ENCODE measurements at places on chromosomes 7 and 10.
A peak's percentile ranks its signal among the peaks of the same experiment; 100 is the strongest.

DNA sequence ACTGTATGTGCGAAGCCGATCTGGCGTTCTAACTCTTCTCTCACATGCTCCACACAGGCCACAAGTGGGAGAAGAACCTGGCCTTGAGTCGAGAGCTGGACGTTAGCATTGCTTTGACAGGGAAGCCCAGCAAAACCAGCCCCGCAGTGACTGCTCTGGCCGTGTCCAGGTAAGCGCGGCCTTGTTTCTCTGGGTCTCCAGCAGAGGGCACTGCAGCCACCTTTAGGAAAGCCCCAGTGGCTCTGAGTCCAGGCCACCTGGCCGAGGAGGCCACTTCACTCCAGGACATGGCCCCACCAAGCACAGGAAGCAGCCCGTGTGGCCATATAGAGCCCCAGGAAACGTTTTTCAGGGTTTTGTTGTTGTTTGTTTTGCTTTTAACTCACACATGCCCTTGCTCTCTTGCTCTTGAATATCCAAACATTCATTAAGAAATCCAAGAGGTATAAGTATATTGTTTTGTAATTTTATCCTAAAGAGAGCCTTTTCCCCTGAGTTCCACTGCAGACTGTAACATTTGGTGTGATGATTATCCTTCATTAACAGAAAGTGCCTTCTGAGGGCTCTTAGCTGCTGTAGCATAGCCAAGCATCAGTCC, 41.8 kb upstream of the LRRC18 start:
- DNase-seq: peak; percentile 73

GRCh38 chr7:80548840-80549530, 37.1 kb upstream of the GNAT3 start:
- no peak for DNase-seq

DNA sequence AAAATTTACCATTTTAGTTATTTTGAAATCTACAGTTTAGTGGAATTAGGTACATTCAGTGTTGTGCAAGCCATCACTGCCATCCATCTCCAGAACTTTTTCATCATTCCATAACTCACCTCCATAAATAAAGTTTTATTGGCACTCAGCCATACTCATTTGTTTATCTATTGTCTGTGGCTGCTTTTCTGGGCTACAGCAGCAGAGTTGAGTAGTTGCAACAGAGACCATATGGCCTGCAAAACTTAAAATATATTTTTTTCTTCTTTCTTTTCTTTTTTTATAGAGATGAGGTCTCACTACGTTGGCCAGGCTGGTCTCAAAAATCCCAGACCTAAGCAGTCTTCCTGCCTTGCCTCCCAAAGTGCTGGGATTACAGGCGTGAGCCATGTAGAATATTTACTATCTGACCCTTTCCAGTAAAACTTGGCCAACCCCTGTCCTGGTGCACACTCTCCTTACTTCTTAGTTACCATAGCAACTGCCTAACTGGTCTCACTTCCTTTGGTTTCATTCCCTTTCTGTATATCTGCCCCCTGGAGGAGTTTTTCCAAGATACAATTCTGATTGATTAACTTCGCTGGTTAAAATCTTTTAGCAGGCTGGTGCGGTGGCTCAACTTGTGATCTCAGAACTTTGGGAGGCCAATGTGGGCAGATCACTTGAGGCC, 133.2 kb downstream of the CUX1 start:
- no peak for DNase-seq

DNA sequence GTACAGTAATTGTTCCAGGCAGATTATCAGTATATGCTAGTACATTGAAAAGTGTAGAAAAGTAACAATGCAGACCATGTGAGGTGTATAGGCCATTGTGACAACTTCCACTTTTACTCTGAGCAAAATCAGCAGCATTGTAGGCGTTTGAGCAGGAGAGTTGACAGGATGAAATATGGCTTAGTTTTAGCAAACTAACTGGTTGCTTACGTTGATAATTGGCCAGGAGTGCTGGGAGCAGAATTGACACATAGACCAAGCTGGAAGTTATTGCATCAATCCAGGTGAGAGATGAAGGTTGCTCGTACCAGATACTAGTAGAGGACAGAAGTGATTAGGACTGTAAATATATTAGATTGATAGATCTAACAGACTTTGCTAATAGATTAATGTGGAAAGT, 46.0 kb downstream of the LCOR start:
- no peak for DNase-seq

DNA sequence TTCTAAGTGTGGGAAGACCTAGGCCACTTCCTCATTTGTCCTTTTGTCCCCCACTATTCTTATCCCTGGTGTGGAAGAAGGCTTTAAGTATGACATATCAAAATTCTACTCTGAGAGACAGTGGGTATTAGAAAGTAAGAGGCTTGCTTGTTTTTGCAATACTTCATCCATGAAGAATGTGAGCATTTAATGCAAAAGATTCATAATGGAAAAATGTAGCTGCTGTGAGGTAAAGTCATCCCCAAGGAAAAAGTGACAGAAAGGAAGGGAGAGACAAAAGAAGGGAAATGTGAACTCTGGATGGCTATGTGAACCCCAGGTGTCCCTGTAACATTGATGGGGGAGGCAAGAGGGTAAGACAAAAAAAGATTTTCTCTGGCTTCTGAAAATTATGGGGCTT, 607.5 kb downstream of the SORCS1 start:
- DNase-seq: no peak

DNA sequence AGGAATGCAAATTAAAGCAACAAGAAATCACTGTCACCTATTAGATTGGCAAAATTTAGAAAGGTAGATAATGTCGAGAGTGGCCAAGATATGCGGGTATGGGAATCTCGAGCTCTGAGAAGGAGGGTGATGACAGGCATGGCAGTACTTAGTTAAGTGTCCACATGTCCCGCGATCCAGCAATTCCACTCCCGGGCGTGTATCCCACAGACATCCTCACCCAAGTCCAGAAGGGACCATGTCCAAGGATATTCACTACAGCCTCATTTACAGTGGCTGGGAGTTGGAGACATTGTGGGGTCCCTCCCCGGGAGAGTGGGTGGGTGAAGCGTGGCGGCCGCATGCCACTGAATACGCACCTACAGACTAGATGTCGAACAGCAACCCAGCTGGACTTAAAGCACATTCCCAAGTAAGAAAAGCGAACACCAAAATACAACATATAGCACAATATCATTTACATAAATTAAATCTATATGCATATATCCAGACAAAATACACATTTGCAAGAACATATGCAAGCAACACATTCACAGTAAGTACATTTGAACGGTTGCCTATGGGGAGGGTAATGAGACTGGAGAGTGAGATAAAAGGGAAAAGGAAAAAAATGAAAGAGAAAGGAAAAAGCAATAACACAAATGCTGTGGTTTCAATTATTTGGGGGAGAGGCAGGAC, 9.9 kb downstream of the KCNH2 start:
- DNase-seq: no peak

DNA sequence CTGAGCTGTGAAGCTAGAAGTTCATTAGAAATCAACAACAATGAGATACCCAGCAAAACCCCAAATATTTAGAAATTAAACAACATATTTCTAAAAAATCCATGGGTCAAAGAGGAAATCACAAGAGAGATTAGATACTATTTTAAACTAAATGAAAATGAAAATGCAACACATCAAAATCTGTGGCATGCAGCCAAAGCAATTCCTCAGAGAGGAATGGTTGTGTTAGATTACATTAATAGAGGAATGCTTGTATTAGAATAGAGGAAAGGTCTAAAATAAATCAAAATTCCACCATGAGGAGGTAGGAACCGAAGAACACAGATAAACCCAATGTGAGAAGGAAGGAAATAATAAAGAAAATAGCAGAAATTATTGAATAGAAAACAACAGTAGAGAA, 642.1 kb upstream of the GALNT17 start:
- DNase-seq: no peak

DNA sequence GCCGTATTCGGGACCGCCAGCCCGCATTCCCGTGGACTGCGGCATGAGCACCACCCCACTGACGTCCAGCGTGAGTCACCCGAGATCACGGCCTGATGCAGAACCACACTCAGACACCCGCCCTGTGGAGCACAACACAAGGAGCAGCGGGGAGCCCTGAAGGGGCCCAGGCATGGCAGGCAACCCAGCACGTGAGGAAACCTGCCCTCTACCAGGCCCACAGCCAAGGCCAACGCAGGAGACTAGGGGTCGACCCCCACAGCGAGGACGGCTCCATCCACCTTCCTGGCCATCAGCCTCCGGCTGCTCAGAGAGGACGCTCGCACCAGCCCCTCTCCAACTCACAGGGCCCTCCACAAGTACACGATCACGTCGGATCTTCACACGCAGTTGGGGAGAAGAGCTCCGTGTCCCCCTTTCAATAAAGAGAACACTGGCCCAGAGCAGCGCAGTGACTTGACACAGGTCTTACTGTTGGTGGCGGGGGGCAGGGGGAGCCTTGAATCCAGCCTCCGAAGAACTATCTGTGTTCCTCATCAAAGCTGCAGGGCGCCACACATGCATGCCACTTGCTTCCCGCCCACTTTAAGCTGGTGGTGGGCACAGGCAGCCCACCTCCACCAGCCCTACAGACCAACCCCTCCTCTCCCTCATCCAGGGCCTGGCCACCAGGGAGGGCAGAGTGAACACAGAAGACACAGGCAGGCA, 22.0 kb downstream of the MAD1L1 start:
- no peak for DNase-seq

GRCh38 chr7:116834815-116835504, 27.4 kb upstream of the CAPZA2 start:
- DNase-seq: peak; percentile 6

DNA sequence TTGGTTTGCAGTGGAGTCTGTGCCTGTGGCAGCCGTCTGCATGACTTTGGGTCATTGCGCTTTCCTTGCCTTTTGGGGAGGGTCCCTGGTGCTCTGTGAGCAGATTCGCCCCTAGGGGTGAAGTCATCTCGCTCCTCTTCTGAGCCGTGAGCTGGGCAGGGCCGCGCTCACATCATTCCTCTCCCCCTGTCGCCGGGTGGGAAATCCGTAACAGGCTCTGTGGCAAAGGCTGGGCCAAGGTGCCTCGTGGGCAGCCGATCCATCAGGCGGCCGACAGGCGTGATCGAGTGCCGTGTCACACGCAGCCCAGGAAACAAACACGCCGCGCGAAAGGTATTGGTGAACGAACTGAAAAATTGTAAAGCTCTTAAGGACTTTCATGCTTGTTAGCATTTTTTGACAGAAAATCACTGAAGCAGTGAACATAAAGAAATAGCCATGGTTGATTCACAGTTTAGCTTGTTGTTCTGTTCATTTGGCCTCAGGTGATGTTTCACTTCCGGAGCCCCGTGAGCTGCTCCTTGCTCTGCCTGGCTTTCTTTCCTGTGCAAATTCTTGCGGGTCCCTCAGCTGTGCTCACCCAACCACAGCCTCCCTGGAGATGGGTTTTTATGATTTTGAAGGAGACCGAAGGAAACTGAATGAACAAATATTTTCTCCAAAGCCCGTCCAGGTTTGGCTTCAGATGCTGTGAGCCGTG, 122.1 kb downstream of the NKX6-2 start:
- DNase-seq: no peak

- DNase-seq: no peak
These were observed 294.7 kb downstream of the ARL4A start for GRCh38 chr7:12982178-12982577.

GRCh38 chr7:78406531-78406930, 608.0 kb downstream of the PHTF2 start:
- no peak for DNase-seq

GRCh38 chr10:125060026-125060425, 100.3 kb downstream of the CTBP2 start:
- no peak for DNase-seq

DNA sequence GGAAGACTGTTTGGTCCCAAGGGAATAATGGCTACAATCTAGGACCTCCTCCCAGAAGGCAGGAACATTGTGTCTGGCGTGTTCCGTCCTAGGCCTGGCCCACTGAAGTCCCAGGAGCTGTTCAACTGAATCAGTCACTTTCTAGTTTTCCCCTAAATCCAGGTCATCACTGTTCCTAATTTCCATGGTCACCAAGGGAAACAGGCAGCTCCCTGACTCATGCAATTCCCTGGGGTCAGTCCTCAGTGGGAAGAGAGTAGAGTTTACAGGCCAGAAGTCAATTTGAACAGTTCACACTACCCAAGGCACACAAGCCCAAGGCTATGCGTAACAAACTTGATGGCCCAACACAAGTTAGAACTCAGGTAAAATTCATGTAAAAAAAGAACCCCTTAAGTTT, 44.0 kb downstream of the CREB3L2 start:
- DNase-seq: no peak

- DNase-seq: no peak
These were observed 27.8 kb downstream of the DIP2C start for GRCh38 chr10:661597-662222.

- no peak for DNase-seq
These were observed 135.9 kb upstream of the MBL2 start for GRCh38 chr10:52908478-52908877.

GRCh38 chr7:81903115-81903514, 133.3 kb upstream of the HGF start:
- no peak for DNase-seq

DNA sequence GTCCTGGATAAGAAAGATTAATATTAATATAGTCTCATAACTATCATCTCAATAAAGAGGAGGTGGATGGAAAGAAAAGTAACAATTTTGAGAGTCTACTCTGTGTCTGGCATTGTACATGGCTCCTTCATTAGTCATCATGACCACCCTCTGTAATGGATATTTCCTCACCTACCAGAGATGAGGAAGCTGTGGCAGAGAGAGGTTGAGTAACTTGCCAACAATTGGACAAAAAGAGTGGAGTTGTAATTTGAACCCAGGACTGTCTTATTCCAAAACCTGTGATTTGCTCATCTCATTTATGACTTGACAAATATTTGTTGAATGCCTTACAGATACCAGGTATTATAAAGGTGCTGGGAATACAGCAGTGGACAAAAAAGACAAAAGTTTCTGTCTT, 2.1 kb upstream of the IDE start:
- peak; percentile 24 for DNase-seq

GRCh38 chr10:21978191-21978862, 25.2 kb downstream of the DNAJC1 start:
- no peak for DNase-seq

DNA sequence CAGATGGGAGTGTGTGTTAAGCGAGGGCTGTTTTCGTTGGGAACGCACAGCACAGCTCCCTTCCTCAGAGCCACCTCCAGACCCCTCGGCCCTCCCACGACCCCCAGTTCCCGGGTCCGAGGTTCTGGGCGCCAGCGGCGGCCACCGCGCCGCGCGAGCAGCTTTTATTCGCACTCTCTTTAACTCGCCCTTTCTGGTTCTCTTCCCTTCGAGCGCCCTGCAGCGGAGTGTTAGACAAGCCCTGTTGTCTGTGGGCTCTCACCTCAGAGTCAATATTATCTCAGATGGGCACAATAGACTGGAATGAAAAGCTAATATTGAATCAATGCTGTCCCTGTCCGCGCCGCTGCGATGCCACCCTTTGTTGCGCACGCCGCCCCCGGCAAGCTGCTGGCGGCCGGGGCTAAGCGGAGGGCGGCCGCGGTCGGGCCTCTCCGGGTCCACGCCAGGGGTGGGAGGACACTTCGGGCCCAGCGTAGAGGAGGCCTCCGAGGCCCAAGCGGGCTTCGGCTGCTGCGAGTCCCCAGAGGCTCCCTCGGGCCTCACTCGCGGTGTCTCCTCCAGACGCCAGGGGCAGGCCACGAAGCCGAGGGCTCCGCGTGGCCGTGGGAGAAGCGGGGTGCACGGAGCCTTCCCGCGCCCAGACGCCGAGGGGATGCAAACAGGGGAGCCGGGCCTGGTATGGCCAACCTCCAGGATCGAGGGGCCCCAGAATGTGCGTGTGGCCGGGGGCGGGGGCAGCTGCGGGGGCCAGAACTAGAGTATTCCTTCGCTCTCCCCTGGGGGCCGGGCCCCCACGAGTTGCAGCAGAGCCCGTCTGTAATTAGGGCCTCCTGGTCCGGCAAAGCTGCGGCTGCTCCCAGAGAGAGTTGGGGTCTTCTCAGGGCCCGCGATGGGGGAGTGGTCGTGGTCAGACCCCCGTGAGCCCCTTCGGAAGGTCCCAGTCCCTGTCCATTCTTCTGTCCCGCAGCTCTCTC, 7.9 kb upstream of the EMX2 start:
- no peak for DNase-seq
